ENCODE measurements at places on chromosomes 7 and 10.
A peak's percentile ranks its signal among the peaks of the same experiment; 100 is the strongest.

DNA sequence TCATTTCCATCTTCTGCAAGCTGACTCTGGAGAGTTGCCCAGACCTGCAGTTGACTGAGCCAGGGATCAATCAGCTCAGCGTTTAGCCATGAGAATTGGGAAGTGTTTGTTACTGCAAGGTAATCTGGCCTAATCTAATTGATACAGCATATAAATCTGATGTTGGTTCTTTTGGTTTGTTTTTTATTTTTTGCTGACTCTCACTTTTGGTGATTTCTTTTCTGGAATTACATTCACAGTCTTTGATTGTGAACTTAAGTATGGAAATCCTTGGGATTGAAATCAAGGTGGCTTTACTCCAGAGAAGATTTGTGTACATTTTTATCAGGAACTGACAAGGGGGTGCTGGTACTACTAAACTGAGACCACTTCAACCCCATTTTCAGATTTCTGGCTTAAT lies 1.7 kb upstream of the GIMAP6 start:
- DNase-seq, result no peak

GRCh38 chr7:87517136-87517815 lies 41.8 kb upstream of the ABCB4 start:
- DNase-seq, result peak; percentile 45

DNA sequence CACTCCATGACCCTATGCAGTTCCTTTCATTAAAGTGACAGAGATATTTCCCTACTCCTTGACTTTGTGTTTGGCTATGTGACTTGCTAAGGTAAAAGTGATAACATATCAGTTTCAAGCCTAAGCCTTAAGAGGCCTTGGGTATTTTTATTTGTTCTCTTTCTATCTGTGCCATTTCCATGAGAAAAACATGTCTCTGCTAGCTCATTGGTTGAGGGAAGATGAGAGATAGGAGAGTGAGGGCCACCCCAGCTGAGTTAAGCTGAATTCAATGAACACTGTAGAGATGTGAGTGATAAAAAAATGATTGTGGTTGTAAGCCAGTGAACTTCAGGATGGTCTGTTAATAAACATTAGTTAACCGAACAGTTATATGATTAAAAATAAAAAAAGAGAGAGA lies 13.4 kb downstream of the TASOR2 start:
- DNase-seq, result no peak

GRCh38 chr10:72637398-72637857 lies 11.5 kb upstream of the MICU1 start:
- peak; percentile 71 for DNase-seq

DNA sequence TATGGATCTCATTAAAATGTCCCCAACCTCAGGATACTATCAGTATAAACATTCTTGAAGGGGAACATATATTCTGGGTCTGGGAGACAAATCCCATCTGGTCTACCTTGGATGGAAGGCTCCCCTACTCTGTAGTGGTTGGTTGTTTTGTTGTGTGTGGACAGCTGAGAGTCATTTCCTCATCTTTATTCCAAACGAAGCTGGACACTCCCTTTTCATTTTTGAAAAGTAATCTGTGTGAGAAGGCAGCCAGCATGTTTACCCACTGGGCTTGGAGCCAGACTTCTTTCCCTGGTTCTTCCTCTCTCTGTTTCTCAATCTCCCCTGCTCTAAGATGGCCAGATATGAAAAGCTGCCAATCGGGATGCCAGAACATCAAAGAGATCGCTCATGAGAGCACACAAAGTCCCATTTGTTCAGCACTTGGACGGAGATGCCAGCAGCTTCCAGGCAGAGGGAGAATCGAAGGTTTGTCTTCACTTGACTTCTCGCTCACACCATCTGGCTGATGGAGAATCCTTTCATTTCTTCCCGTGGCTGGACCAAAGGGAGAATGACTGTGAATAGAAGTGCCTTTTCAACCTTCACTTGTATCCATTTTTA lies 108.1 kb upstream of the AGR3 start:
- peak; percentile 36 for DNase-seq

- DNase-seq, result no peak
Measured at GRCh38 chr7:7756577-7756976, 38.2 kb upstream of the RPA3 start.

DNA sequence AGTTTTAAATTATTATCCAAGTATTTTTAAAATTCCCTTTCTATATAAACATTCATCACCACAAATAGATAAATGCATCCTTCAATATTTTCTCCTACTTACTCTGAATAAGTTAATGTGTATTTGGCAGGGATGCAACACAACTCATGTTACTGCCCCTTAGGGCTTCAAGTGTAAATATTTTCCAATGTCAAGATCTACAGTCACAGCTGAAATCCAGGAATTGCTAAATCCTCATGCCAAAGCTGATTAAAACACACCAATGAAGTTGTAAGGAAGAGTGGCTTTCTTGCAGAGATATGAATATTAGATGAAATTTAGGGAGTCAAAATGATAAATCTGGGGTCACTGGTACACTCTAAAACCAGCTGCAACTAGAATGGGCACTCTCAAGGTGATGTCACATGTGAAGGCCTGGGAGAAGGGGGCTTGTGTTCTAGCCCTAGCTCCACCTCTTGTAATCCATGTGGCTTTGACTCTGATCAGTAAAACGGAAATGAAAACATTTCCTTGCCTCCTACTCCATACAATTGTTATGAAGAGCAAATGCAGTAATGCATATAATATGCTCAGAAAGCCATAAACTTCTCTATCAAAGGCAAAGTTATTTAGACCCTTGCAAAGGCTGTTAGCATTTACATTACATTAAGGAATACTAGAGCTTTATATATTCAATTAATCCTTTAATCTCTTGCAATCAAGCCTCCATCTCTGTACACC lies 228.1 kb upstream of the NFE2L3 start:
- DNase-seq, result no peak

DNA sequence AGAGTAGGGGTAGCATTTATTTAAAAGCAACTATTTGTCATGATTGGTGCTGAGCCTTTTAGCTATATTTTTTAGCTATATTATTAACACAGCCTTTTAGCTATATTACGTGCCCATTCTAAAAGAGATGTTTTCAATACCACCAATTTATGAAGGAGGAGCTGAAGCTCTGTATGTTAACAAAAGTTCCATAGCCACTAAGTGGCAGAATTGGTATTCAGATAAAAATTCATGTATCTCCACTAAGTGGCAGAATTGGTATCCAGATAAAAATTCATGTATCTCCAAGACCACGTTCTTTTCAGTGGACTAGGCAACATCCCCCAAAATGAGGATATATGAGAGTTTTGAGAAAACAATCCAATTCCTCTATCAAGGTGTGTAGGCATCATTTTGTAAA lies 268.6 kb downstream of the HGF start:
- DNase-seq, result peak; percentile 28

- DNase-seq, result no peak
Measured at GRCh38 chr10:21929070-21929469, 74.5 kb downstream of the DNAJC1 start.

- DNase-seq, result peak; percentile 20
Measured at GRCh38 chr7:141014125-141014523, 628 bp downstream of the MRPS33 start.

- DNase-seq, result no peak
Measured at GRCh38 chr7:23373151-23374004, 74.2 kb downstream of the MALSU1 start.

DNA sequence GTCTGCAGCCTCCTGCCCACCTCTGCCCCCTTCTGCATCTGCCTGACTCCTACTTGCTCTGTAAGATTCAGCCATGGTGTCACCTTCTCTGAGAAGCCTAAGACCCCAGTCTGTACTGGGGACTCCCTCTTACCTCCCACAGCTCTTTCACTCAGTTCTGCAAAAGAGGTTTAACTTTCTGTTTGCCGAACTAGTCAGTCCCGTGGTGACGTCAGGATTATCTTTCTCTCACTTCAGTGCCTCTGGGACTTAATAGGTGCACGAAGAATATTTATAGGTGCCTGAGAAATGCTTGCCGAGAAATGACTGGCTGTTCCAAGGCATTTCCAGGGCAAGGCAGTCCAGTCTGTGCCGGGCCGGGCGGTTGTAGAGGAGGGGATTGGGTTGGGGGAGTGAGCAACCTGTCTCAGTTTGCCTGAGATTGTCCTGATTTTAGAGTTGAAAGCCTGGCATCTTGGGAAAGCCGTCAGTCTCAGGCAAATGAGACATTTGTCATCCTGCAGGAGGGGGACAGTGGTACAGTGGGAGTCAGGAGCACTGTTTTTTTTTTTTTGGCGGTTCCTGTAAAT lies 227.5 kb upstream of the NPVF start:
- DNase-seq, result no peak

DNA sequence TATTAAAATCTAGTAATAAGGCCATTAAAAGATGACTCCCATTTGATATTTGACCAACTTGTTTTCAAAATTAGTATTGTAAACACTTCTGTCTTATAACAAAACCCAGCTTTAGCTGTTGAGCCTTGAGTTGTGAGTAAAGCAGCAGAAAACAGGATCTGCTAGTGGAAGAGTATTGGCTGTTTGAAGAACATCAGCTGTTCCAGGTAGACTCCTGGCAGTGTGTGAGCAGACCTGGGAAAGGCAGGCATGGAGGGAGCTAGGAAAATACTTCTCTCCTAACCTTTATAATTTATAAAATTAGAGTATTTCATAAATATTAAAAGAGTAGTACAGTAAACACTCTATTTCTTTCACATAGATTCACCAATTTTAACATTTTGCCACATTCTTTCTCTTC lies 29.0 kb downstream of the KAT6B start:
- no peak for DNase-seq

GRCh38 chr7:55288070-55288824 lies 76.9 kb upstream of the LANCL2 start:
- DNase-seq, result no peak

DNA sequence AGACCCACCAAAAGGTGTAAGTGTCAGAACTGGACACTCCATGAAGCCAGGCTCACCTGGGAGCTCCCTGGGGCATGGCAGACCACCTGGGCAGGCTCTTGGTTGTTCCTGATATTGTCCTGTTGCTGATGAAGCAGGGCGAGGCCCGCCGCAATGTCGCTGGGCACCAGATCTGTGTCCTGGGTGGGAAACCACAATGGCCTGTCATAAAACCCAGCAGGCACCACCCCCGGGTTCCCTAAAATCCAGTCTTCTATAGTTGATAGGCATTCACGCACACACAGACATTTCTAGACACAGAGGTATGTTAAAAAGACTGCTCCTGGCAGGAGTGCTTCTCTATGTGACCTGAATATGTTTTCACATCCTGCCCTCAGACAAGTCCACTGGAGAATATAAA lies 15.0 kb downstream of the DAGLB start:
- DNase-seq, result no peak

- no peak for DNase-seq
Measured at GRCh38 chr7:104174798-104175197, 33.0 kb downstream of the ORC5 start.

DNA sequence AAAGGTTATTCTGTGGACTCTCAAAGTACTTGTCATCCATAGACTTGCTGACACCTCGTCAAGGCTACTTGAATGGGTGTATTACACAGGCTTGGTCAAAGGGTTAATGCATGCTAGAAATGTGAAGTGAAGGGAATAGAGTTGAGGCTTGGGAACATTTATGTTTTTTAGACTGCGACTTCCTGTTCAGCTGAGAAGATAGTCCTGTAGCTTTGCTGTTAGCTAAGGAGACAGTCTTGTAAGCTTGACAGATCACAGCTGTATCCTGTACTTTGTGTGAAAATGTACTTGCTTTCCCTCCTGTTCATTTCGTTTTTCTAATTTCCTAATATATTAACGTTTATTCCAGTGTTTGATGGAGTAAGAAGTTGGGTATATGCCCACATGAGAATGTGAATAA lies 52.1 kb downstream of the ADD3 start:
- no peak for DNase-seq

GRCh38 chr7:152025937-152026890 lies 740 bp downstream of the GALNT11 start:
- no peak for DNase-seq

- DNase-seq, result no peak
Measured at GRCh38 chr10:79072994-79073645, 4.4 kb downstream of the ZMIZ1 start.
